ENCODE measurements at places on chromosomes 12 and 14.

DNA sequence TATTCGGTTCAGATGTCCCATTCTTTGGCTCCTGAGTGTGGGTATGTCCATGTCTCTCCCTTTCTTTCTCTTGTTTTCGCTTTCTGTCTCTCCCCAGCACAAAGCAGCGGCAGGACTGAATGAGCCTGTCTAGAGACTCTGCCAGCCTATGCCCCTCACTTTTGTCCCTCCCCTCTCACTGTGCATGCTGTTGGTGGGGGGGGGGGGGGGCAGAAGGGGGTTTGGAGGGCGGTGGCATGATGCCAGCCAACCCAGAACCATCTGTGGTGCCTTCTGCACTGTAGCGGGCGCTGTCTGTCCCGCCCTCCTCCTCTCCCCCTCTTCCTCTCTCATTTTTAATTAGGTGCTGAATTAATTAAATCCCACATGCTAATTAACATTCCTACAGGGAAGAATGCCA is 17.7 kb downstream of the NGDN start:
- peak; percentile 21 for DNase-seq

- DNase-seq = no peak
Measured at GRCh38 chr14:76826122-76826521, at the start of gene LRRC74A. Gene LRRC74A, plus strand, starts transcription at chr14:76826408. Its CDS starts 290 bp downstream, at chr14:76826698.

GRCh38 chr12:29733501-29733900 is 50.2 kb downstream of the TMTC1 start:
- no peak for DNase-seq

GRCh38 chr12:53676656-53677015 is 753 bp upstream of the ATP5MC2 start:
- DNase-seq = peak; percentile 67

DNA sequence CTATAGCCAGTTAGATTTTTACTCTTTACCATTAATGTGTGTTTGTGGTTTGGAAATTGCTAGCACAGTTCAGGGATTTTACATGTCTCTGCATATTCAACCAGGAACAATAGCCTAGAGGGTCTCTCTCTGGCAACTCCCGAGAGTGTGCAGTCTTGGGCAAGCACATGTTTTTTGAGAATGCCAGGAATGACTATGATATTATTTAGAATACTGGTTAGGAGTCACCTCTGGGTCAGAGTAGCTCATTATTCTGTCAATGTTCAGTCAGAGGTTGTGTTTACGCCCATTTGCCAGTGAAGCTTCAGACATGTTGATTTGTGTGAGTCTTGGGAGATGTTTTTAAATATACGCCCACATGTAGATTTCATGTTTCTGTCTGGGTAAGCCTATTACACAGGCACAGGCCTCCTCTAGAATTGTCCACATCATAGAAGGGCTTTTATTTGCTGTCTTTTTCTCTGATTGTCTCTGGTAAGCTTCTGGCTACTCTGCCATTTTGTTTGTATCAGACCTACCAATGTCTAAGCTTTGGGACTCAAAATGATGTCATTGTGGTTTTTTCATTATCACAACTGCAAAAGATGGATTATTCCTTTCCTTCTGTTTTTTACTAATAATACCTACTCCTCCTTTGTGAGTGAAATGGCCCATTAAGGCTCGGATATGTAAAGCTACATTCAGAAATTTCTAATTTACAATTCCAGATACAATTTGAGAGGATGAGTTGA is 203.1 kb upstream of the PPFIA2 start:
- no peak for DNase-seq

- DNase-seq = peak; percentile 62
Measured at GRCh38 chr14:77303417-77304156, 17.1 kb downstream of the POMT2 start.

DNA sequence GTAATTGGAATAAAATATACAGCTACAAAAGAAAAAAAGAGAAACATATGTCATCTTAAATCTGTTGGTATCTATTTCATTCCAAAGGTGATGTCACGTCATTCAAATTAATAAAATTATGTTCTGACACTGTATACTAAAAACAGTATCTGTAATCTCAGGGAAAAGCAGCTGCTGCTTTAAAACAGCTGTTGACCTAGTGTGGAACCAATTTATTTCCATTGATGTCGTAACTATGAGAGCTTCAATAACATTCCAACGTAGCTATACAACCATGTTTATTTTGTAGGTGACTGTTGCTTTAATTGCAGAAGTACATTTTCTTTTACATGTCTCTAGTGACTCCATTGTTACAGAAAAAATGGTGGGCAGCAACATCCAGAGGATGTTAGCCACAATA is 571.7 kb downstream of the RPS29 start:
- DNase-seq = no peak

- no peak for DNase-seq
Measured at GRCh38 chr12:131264635-131265034, 310.9 kb downstream of the ADGRD1 start.

GRCh38 chr12:24011927-24012507 is 62.5 kb upstream of the SOX5 start:
- peak; percentile 12 for DNase-seq

DNA sequence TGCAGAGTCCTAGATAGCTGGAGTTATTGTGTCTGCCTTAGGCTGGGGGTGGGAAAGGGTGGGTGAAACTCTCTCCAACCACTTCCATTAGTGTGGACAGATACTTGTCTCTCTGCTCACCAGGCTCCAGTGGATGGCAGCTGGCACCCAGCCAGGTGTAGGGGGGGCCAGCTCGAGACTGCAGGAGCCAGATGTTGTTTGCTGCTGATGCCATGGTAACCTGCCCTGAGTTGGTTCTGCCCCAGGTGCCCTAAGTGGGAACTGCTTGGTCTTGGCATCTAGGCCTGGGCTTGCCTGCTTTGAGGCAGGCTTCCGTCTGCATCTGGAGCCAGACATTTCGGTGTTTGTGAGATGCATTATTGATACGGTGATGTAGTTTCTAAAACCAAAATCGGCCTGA is 82.2 kb downstream of the ADCK1 start:
- peak; percentile 17 for DNase-seq

DNA sequence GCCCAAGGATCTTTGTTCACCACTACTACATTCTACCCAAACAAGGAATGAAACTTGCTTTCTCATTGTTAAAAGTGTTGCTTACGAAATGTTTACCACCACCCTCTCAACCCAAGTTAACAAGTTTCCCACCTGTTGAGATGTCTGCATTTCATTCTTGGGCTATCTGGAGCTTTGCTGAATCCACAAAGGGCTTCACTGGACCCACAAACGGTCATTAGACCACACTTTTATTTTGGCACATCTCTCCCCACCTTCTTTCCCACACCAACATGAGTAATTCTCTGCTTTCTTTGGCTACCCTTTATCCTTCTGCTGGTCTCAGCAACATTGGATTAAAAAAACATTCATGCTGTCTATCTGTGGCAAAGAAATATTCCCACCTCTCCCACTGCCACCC is 78.0 kb downstream of the TMEM260 start:
- no peak for DNase-seq

DNA sequence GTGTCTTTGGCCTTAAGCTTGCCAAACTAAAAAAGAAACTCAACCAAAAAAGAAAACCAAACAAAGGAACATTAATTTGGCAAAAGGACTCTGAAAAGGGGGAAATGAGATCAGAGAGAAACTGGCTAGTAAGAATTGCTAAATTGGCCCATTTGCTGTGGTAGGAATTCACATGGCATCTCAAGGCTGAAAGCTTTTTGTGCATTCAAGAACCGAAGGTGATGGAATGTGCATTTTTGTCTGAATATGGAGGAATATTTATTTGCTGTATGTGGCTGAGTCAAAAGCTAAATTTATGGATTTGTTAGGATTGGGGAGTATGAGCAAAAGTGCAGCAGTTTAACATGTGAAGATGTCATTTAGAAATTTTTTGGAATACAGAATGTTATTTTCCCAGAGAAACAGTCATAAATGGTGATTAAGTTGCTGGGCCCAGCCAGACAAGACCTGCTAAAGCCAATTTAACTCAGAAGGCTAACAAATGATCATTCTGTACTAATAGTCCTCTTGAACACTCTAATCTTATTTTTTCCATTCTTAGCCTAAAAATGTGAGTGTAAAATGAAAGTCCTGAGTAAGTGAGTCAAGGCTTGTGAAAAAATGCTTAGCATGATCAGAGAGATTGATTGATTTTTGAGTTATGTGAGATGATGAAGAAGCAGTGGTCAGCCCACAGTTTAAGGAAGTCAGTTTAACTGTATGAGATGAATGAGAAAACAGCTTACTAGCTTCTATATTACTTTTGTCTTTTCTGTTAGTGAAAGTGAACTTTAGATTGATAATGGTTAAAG is 94.1 kb downstream of the ANO6 start:
- no peak for DNase-seq

DNA sequence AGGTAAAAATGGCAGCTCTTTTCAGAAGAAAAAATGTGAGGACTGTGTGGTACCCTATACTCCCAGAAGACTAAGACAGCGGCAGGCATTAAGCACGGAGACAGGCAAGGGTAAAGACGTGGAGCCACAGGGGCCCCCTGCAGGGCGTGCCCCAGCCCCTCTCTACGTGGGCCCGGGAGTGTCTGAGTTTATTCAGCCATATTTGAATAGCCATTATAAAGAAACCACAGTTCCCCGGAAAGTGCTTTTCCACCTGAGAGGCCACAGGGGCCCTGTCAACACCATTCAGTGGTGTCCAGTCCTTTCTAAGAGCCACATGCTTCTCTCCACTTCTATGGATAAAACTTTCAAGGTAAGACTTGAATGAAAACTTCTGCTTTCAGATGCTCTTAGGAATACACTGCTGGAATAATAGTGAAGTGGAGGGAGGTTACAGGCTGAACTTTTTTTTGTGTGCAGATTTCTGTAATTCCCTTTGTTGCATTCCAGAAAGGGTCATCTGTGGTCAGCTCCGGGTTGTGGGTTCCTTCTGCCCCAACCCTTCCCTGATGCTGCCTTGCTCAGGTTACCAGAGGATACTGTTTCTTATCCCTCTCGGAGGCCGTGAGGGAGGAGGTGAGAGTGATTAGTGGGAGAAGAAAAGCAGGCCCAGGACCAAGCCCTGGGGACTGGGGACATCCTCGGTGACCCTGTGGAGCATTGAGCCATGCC is 58.4 kb downstream of the SLC25A47 start:
- DNase-seq = no peak

DNA sequence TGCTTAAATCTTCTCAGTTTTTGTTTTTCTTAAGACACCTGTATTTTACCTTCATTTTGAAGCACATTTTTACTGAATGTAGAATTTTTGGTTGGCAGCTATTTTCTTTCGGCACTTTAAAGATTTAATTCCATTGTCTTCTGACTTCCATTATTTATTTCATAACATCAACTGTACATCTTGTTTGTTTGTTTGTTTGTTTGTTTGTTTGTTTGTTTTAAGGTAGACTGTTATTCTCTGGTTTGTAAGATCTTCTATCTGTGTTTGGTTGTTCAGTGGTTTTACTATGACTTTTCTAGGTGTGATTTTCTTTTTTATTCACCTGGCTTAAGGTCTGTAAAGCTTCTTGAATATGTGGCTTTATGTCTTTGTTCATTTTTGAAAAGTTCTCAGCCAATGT is 61.9 kb downstream of the IFT81 start:
- DNase-seq = no peak
